GM23338 (cell line): ENCODE measurements at places on chromosomes 12 and 14.
A peak's percentile ranks its signal among the peaks of the same experiment; 100 is the strongest.

DNA sequence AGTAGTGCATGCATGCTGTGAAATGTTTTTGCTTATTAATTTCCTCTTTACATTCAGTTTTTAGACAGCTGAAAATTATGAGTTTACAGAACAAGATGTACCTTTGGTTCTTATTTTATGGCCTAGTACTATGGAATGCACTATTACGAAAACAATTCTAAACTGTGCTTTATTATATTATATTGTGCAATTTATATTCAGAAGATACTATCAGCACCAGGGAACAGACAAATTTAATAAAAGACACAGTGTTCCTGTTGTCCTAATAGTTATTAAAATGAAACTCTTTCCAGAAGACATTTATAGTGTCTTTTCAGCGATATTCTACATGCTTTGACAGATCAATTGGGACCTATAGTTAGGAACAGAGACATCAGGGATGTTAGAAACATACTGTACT is 427.3 kb downstream of the BTG1 start:
- DNase-seq, result no peak

- DNase-seq, result peak; percentile 21
These were observed 908 bp upstream of the CDKL1 start for GRCh38 chr14:50397390-50398188.

- no peak for DNase-seq
These were observed 31.6 kb downstream of the CCDC85C start for GRCh38 chr14:99572173-99572999.

- DNase-seq, result no peak
These were observed 4.4 kb upstream of the FAM186B start for GRCh38 chr12:49609875-49610154.

DNA sequence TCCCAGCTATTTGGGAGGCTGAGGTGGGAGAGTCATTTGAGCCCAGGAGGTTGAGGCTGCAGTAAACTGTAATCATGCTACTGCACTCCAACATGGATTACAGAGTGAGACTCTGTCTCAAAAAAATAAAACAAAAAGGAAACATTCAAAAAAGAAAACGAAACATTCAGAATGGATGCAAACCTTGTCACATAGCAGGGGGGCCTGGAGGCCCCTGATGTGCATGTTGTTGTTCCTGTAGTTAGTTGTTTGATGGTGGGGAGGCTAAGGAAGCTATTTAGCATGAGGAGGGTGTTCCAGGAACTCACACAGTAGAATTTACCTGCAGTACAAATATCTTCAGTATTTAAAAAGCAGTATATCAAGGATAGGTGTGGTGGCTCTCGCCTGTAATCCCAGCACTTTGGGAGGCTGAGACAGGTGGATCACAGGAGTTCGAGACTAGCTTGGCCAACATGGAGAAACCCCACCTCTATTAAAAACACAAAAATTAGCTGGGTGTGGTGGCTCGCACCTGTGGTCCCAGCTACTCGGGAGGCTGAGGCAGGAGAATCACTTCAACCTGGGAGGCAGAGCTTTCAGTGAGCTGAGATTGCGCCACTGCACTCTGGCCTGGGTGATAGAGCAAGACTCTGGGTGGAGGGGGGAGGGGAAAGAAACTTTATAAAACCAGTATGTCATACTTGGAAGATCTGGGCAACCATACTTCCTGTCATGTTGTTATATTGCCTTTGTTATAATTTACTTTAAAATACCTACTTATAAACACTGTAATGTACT is 17.6 kb upstream of the AEBP2 start:
- DNase-seq, result no peak

GRCh38 chr14:63454863-63455622 is 88.1 kb downstream of the PPP2R5E start:
- DNase-seq, result peak; percentile 27

DNA sequence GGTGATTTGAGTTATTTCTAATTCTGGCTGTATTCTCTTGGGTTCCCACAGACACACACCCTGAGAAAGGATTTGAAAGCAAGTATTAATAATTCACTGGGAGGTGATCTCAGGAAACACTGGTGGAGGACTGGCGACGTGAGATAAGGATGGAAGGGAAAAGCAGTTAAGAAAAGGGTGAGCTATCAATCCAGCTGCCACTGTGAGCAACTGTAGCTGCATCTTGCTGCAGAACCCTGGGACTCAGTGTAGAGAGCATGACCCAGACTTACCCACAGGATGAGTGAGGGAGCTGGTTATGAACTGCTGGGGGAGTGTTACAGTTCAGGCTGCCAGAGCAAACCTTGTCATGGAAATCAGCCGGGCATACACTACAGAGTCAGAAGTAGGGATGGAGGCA is 71.9 kb downstream of the RESF1 start:
- DNase-seq, result no peak

DNA sequence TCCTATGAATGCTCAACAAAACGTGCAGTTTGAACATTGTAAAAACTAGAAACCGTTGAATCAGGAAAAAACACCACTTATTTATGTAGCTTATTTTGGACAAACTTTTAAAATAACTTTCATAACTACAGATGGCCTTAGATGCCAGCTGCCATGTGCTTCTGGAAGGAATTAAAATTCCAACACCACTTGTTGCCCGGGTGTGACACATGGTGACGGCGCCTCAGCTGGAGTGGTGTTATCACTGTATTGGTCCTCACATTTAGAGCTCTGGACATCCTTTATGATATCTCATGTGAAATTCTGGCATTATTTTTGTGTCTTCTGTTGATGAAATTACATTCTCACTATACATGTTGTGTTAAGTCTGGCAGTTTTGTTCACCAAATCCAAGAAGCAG is 211.0 kb downstream of the IPO8 start:
- DNase-seq, result no peak

DNA sequence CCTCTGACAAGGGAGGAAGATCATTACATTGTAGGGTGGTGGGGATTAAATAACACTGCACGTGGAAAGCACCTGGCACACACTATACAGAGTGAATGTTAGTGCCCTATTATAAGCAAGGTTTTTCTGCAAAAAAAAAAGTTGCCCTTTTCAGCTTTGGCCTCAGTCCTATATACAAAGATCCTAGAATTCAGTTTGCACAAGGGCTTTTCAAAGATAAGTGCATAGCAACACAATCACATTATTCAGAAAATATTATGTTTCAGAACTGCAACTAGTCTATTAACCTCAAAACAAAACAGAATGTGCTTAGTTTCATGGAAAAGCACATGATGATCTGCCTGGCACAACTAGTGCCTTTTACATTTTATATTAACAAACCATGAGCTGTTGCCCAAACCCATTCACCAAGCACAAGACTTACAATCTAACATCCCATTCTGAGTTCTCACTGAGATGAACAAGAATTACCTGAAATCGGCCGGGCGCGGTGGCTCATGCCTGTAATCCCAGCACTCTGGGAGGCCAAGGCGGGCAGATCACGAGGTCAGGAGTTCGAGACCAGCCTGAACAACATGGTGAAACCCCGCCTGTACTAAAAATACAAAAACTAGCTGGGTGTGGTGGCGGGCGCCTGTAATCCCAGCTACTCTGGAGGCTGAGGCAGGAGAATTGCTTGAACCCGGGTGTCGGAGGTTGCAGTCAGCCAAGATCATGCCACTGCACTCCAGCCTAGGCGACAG is 1.8 kb downstream of the TM7SF3 start:
- no peak for DNase-seq

- DNase-seq, result peak; percentile 83
These were observed 1.1 kb upstream of the FERMT2 start for GRCh38 chr14:52951681-52952554.

DNA sequence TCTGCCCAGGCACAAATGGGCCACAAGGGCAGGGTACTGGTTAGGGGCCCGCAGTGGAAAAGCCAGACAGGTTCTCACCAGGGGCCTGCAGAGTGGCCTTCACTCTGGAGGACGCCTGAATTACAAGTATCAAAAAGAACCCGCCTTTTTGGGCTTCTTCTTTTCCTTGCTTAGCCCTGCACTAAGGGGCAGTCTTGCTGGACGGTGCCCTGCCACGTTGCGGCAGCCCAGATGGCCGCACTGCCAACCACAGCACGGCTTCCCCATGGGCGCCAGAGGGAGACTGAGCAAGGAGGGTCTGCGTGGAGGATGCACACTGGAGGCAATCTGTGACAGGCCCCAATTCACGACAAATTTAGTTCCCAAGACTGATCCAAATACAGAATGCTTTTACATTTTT is 18.3 kb upstream of the CDK2AP1 start:
- DNase-seq, result no peak

- peak; percentile 78 for DNase-seq
These were observed 169.2 kb downstream of the PIK3C2G start for GRCh38 chr12:18430425-18431048.

GRCh38 chr12:51270951-51271518 is 820 bp upstream of the SMAGP start:
- DNase-seq, result no peak

DNA sequence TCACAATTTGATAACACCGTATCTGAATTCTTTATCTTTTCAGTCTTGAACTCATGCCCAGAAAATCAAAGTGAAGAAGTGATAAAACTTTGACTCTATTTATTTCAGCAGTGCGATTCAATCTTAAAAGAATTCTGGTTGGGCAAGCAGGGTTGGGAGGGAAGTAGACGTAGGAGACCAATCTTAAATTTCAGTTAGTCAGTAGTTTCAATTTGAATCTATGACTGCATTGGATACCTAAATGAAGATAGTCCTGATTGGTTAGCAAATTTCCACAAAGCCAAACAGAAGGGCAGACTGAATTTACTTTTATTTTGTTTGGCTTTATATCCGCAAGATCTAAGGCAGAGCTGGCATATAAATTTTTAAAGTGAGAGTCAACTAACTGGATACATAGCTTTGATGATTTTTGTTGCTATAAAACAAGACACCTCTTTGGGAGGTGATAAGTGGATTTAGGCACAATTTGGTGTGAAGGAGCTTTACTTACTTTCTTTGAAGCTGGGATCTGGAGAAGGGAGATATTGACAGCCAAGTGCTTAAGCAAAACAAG is 2.6 kb downstream of the ACSS3 start:
- DNase-seq, result no peak

- no peak for DNase-seq
These were observed 127.8 kb upstream of the PTPRQ start for GRCh38 chr12:80316222-80316621.

GRCh38 chr14:104507443-104507842 is 72.1 kb upstream of the C14orf180 start:
- no peak for DNase-seq
